Glomerular endothelial cell (primary cell): ENCODE measurements at places on chromosomes 2 and 18.
A peak's percentile ranks its signal among the peaks of the same experiment; 100 is the strongest.

DNA sequence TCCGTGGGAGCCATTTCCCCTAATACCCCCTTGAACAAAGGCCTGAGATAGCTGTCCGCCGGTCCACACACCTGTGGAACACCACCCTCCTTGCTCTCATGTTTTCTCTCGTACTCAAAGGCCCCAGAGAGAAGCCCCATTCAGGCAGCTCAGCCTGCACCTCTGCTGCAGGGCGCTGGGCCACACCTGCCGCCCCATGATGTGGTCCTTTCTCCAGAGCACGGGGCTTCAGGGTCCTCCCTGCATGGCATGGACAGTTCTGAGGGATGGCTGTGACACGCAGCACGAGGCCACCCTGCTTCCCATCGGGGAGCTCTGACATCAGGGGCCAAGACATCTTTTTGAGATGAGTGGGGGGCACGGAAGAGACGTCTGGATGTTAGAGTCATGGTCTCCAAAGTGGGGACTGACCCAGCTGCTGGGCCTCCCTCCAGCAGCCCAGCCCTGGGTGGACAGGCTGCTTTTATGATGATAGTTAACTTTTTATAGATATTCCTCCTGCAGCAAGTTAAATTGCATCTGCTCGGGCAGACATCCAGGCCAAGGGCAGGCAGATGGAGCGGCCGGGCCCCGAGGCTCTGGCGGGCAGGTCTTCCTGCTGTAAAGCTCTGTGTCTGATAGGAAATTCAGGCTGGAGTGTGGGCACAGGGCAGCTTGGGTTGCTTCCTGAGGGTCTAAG lies 56.7 kb downstream of the SDC1 start:
- no peak for DNase-seq

- DNase-seq = no peak
These were observed 786 bp downstream of the TAF1B start for GRCh38 chr2:9844036-9844483.

- no peak for DNase-seq
These were observed 9.6 kb downstream of the CNDP2 start for GRCh38 chr18:74505776-74506175.

GRCh38 chr2:217437290-217437870 lies 565.4 kb downstream of the TNS1 start:
- no peak for DNase-seq

GRCh38 chr2:55136138-55136541 lies 85.9 kb upstream of the RTN4 start:
- DNase-seq = no peak

- peak; percentile 55 for DNase-seq
These were observed 212.4 kb downstream of the ANAPC1 start for GRCh38 chr2:111671426-111672150.

- peak; percentile 22 for DNase-seq
These were observed 24.1 kb upstream of the KANSL1L start for GRCh38 chr2:210195101-210195852.

- DNase-seq = no peak
These were observed 28.7 kb upstream of the IL1RL1 start for GRCh38 chr2:102282678-102283091.

- no peak for DNase-seq
These were observed 260.4 kb downstream of the LPIN1 start for GRCh38 chr2:12006850-12007249.

- DNase-seq = no peak
These were observed 593.9 kb upstream of the ZNF804A start for GRCh38 chr2:184004289-184004947.
